ENCODE measurements at places on chromosomes 13 and 19.

DNA sequence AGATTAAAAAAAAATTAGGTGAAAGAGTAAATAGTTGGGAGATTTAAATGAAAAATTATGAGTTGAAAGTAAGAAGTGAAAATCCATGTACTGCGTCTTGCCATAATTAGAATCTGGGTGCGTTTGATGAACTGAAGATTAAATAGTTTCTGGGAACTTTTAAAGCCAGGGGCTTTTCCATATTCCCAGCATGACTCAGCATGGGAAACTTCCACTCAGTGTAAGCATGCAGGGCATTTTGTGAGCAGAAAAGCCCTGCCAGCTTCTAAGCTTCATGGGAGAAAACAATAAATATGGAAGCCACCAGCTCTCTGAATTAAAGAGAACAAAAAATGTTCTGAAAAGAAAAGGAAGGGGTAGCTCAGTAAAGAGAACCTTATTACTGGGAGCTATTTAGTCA lies 62.0 kb upstream of the EDNRB start:
- DNase-seq = peak; percentile 4

- no peak for DNase-seq
Measured at GRCh38 chr13:91359631-91360030, 12.1 kb downstream of the MIR17HG start.

DNA sequence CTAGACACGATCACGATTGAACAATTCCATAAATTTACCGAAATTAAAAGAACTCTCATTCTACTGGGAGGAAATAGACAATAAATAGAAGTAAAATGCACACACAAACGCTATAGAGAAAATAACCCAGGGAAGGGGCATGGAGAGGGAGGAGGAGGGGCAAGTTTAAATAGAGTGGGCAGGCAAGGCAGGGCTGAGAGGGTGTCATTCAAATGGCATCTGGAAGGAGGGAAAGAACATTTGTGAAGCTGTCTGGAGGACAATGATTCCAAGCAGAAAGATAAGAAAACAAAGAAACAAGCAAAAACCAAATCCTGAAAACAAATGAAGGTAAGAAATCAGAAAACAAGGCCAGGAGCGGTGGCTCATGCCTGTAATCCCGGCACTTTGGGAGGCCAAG lies 45.6 kb upstream of the GTF2F2 start:
- DNase-seq = no peak

DNA sequence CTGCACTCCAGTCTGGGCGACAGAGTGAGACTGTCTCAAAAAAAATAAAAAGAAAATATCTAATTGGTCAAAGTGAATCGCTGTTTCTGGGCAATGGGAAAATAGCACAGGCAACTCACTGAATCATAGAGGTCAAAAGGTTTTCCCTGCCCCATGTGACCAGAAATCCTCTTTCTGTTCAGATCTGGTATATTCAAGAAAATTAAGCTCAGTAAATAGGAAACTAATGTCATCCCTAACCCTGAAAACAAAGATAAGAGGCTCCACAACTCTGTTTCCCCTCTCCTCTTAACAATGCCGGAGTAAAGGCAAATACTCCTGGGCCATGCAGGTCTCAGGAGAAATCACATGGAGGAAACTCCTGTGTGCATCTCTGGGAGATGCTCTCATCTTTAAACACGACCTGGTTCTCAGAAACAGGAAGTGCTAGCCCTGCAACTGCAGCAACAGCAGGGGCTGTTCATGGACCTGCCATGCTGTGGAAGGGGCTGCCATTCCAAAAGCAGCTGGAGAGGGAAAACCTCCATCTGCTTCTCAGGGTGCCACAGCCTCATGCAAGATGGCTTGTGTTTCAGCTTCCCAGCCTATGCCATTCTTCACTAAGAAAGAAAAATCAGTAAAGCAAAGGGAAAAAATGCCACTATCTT lies 47.5 kb upstream of the SLC7A9 start:
- no peak for DNase-seq

DNA sequence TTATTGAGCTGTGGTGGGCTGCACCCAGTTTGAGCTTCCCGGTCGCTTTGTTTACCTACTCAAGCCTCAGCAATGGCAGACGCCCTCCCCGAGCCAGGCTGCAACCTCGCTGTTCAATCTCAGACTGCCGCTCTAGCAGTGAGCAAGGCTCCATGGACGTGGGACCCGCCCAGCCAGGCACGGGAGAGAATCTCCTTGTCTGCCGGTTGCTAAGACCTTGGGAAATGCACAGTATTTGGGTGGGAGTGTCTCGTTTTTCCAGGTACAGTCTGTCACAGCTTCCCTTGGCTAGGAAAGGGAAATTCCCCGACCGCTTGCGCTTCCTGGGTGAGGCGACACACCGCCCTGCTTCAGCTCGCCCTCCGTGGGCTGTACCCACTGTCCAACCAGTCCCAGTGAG lies 27.7 kb upstream of the UBAC2 start:
- DNase-seq = no peak

- DNase-seq = no peak
Measured at GRCh38 chr19:34236035-34236987, 18.0 kb upstream of the GARRE1 start.

DNA sequence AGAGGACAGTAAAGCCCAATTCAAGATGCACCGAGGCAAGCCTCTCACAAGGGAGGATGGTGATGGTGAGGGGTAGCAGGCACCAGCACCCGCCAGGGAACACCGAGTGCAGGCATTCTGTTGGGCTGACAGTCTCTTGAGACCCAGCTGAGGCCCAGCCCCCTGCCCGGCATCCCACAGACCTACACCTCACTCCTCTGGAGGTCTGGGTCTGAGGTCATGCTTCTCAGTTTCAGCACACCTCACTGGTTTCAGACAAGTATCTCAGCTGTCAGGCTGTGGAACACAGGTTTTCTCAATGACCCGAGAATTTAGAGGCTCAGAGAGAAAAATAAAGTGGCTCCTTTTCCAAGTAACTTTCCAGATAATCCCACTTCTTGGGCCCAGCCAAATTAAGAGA lies 27.7 kb upstream of the EPHX3 start:
- no peak for DNase-seq

Data from neural progenitor cell (in vitro differentiated cells).